ENCODE measurements at places on chromosomes 12 and 14.

DNA sequence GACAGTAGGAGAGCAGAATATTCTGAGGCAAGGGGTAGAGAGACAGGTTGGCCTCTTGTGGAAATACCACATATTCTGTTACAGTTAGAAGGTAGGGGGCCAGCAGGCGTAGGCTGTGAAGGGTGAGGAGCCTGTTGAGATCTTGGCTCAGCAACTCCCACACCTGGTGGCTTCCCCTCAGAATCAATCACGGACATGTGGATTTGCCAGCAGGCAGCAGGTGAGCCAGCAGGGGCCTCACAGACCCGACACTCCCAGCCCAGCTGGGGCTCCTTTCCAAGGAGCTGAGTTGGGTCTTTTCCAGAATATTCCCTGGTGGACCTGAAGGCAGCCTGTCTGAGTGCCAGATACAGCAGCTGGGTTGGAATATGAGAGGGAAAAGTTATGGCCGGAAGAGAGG is 150.0 kb upstream of the CRY1 start:
- DNase-seq: no peak

DNA sequence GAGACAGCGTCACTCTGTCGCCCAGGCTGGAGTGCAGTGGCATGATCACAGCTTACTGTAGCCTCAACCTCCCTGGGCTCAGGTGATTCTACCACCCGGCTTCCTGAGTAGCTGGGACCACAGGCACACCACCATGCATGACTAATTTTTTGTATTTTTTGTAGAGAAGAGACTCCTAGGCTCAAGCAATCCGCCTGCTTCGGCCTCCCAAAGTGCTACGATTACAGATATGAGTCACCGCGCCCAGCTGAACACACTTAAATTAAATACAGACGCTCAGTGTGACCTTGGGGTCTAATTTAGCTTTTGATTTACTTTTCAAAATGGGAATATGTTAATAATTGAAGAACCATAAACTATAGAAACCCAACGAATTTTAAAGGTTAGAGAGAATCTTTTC is 77.2 kb downstream of the C2CD5 start:
- DNase-seq: no peak

GRCh38 chr12:86663716-86664115 is 407.5 kb upstream of the MGAT4C start:
- DNase-seq: peak; percentile 56

- no peak for DNase-seq
These were observed 220.6 kb downstream of the GXYLT1 start for GRCh38 chr12:41924111-41924510.

GRCh38 chr12:96368233-96368632 is 32.0 kb downstream of the CDK17 start:
- DNase-seq: no peak
